ENCODE measurements at places on chromosomes 12 and 14. TPM values are rescaled to one million over a fixed set of nuclear protein-coding genes. Genes with fewer than 3 reads are reported as not detected.

DNA sequence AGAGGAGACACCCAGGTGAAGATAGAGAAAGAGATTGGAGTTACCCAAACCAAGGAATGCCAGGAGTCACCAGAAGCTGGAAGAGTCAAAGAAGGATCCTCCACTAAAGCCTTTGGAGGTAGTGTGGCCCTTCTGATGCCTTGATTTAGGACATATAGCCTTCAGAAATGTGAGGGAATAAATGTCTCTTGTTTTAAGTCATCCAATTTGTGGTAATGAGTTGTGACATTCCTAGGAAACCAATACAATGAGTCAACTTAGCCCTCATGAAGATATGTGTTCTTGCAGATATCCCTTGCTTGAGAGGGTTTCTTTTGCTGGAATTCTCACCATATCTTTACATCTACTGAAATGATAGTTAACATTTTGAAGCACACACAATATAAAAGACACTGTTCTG is 58.8 kb downstream of the CCER1 start:
- no peak for DNase-seq

- DNase-seq = no peak
Measured at GRCh38 chr12:44387581-44387980, 488.5 kb downstream of the NELL2 start.

DNA sequence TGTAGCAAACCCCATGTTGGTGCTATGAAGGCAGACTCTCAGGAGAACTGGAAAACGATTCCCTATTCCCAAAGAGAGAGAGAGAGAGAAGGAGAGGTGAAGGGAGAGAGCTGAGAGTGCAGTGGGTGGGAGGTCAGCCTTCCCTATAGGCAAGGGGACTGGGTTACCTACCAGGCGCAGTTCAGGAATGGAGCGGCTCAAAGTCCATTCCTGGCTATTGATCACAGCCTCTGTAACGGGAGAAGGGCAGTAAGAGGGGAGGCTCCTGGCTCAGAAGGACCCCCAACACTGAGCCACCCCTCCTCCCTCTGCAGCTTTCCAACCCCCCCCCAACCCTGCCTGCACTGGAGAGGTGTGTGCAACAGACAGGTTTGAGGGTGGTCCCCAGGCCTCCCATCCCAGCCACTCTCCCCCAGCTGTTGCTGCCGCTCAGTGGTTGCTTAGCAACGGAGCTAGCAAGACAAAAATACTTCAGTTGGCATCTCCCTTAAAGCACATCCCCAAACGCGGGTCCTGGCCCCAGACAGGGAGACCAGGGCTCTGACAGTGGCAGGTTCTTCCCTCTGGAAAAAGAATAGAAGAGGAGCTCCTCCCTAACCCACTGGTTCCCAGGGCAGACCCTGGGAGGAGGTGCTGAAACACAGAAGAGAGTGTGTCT is 3.2 kb downstream of the AGAP2 start:
- no peak for DNase-seq

- DNase-seq = no peak
Measured at GRCh38 chr14:38184132-38184531, 23.6 kb upstream of the SSTR1 start.

DNA sequence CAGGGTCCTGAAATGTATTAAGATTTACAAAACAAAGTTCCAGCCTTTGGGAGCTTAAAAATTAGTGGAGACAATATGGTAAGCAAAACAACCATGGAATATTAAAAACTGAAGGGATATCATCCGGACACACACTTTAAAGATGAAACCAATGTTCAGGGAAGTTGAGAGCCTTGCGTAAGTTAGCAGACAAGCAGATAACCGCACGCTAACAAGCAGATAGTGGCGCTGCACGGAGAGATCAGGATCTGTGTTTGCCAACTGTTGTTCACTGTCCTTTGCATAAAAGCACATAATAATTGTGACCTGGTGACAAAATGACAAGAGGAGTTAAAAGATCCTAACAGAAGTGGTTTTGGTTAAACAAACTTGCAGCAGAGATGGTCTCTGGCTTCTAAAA is 14.3 kb upstream of the TMEM229B start:
- peak; percentile 6 for DNase-seq

- no peak for DNase-seq
Measured at GRCh38 chr12:100187068-100187467, 13.5 kb upstream of the ACTR6 start.

GRCh38 chr12:10205220-10205807 is 7.4 kb upstream of the GABARAPL1 start:
- no peak for DNase-seq

- DNase-seq = no peak
Measured at GRCh38 chr12:81114226-81114625, 36.3 kb downstream of the ACSS3 start.

GRCh38 chr12:47025798-47026197 is 53.6 kb upstream of the PCED1B start:
- DNase-seq = no peak

DNA sequence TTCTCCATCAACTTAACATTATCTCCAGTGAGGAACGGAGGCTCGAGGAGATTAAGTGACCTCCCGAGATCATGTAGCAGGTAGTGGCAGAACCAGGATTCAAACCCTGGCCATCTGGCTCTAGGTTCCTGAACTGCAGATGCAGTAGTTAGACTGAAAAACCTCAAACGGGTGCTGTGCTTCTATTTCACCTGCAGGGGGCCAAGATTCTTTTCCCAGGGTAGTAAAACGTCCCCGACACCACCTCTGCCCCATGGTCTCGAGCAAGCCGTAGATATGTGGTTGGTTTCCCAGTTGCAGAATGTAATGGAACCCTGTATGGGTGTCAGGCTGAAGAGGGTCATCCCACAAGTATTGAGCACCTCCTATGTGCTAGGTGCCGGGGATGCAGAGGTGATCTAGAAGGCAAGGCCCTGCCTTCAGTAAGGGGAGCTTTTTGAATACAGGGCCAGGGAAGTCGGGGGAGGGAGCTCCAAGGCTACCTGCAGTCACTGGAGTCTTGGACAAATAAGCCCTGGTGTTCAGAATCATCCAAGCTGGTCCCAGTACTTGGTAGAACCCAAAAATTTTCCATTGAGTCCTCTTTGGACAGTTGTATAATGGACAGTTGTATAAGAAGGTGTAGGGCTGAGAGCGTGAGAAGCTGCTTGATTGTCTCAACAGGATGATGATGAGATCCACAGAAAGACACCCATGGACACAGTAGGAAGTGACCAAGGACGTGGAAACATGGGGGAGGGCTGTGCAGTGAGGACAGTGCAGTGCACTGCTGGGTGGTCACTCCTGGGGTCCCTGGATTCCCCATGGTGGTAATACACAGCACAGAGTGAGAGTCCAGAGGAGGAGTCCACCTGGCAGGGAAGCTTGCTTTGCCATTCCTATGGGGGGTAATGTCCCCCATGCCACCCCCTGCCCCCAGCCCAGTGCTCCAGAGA is 197.2 kb downstream of the CHST11 start:
- no peak for DNase-seq

The LALBA gene
- not detected for total RNA-seq

The ITPR2 gene
- 18.7 TPM for total RNA-seq

The SIX1 gene
- 92.0 TPM for total RNA-seq

The TAS2R50 gene
- total RNA-seq = 1.8 TPM

The SRGAP1 gene
- total RNA-seq = 13.2 TPM

The RNASE2 gene
- total RNA-seq = not detected

The MYH6 gene
- total RNA-seq = not detected

The SDR39U1 gene
- 34.6 TPM for total RNA-seq

Measured in chondrocyte (in vitro differentiated cells).